ENCODE measurements at places on chromosomes 6 and 20.
A peak's percentile ranks its signal among the peaks of the same experiment; 100 is the strongest.

- no peak for DNase-seq
Measured at GRCh38 chr6:45351667-45352066, 23.5 kb downstream of the RUNX2 start.

DNA sequence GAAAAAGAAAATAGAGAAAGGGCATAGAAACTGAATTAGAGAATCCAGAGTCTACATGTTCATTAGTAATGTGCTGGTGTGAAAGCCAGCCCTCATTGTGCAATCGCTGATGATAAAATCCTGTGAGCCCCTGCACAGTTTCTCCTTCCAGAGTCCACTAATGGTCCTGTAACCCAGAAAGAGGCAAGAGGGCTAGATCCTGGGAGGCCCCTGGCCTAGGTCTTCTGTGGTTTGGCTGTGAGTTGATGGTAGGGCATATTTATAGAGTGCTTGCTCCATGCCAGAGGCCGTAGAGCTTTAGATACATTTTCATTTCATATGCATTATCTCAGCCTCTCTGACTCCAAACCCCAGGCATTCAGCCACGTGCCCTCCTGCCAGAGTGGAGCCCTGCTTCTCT is 94.9 kb upstream of the MTHFD1L start:
- DNase-seq = no peak

- DNase-seq = peak; percentile 11
Measured at GRCh38 chr6:33979750-33980149, 166.1 kb downstream of the GRM4 start.

GRCh38 chr6:140850438-140850837 is 1282.3 kb upstream of the GJE1 start:
- no peak for DNase-seq

DNA sequence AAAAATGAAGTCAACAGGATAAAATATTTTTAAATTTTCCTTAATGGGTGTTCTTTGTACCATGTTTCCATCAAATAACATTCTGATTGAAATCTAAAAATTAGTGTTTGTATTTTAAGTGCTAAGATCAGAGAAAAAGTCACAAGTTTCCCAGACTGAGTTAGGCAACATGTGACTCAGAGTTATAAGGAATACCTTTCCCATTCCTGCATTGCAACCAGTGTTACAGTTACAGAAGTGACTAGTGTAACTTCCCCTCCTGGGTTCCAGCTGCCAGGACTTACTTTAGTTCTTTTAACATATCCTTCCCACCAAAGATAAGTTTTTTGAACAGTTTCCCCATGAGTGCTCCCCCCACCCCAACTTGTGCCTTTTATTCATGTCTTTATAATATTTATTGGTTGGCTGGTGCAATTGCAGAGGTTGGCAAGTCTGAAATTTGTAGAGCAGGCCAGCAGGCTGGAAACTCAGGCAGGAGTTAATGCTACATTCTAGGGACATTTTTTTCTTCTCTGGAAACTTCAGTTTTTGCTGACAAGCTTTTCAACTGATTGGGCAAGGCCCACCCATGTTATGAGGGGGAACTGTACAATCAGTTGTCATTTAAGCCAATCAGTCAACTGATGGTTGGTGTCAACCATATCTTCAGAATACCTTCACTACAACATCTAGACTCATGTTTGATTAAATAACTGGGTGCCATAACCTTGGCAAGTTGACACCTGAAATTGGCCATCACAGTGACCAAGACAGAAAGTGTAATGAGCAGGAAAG is 22.9 kb upstream of the ESR1 start:
- no peak for DNase-seq

DNA sequence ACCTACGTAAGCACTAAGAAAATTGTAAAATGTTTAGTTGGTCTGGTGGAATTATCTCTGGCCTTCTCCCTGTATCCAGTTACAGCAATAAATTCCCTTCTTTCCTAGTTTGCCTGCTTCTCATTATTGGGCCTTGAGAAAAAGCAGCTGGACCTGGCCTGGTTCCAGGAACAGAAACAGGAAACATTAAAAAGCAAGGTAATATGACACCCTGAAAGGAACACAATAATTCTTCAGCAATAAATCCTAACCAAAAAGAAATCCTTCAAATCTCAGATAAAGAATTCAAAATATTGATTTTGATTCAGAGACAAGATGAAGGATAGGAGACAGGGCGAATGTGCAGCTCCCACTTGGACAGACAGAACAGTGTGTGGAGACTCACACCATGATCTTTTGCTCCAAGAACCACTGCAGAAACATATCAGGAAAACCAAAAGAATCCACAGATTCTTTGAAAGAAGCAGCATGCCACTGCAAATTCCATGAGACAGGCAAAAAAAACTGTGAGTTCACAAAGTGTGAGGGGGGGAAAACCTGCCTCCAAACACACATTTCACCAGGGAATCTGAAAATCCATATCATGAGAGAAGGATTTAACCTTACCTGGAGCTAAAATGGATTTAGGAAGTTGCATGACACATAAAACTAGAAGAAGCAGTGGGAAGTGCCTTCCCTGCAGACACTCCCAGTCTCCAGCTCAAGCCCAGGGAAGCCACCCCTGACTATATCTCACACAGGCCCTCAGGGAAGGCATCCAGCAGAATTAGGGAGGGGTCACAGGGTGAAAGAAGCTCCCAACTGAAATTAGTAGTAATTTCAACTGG is 28.9 kb downstream of the TREM1 start:
- no peak for DNase-seq

DNA sequence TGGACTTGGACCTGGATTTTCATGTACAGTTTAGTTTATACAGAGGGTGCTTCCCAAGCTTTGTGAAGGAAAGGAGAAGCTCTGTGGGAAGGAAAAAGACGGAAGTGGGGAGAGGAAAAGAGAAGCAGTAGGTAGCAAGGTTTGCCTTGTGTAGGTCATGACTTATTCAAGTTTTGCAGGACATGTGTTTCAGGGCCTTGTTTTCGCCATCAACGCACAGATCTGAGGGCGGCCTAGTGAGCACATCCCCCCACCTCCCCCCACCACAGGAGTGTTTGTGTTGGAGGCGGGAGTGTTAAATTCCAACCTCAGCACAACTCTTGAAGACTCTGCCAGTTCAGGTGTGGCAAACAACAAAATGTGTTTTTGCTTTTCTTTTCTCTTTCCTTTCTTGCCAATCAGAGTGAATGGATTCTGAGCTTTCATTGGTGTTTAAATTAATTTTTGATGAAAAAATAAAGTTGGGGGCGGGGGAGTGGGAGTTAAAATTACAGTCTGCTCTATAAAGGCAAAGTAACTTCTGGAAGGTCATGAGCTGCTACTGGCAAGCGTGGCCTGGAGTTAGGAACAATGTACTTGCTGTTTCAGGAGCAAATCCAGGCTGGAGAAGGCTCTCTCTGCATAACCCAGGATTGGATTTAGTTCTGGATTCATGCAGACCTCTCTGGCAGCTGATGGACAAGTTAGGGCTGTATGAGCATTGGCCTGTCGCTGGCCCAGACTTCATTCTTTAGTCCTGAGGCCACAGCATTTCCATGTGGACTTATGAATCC is 338.5 kb downstream of the CD83 start:
- DNase-seq = no peak

GRCh38 chr6:81748994-81749393 is 3.5 kb downstream of the TENT5A start:
- no peak for DNase-seq

GRCh38 chr6:169905041-169905807 is 153.8 kb downstream of the ERMARD start:
- no peak for DNase-seq
